Myocyte (in vitro differentiated cells): ENCODE measurements at places on chromosomes 5 and 9. TPM values are rescaled to one million over a fixed set of nuclear protein-coding genes. Genes with fewer than 3 reads are reported as not detected.
A peak's percentile ranks its signal among the peaks of the same experiment; 100 is the strongest.

The LRRC14B gene
- total RNA-seq = 11.2 and 21.9 TPM in 2 replicates

The CDH9 gene
- not detected in 2 replicates for total RNA-seq

The DMRT3 gene
- total RNA-seq = not detected in 2 replicates

The ATP6V1G1 gene
- 129 and 215 TPM in 2 replicates for total RNA-seq

The LCN9 gene
- total RNA-seq = not detected in 2 replicates

The BTNL8 gene
- not detected in 2 replicates for total RNA-seq

The CCDC171 gene
- 1.1 and 1.5 TPM in 2 replicates for total RNA-seq

The GRIA1 gene
- total RNA-seq = 4.7 and 5.6 TPM in 2 replicates

The PCDHA9 gene
- under 0.01 and 0.03 TPM in 2 replicates for total RNA-seq

GRCh38 chr9:20032413-20033006 is 243.7 kb upstream of the SLC24A2 start:
- no peak for DNase-seq

- no peak for DNase-seq
Observed at GRCh38 chr9:93268551-93269314, 84.8 kb downstream of the WNK2 start.

GRCh38 chr5:158898185-158899177 is 201.2 kb downstream of the EBF1 start:
- no peak for DNase-seq

DNA sequence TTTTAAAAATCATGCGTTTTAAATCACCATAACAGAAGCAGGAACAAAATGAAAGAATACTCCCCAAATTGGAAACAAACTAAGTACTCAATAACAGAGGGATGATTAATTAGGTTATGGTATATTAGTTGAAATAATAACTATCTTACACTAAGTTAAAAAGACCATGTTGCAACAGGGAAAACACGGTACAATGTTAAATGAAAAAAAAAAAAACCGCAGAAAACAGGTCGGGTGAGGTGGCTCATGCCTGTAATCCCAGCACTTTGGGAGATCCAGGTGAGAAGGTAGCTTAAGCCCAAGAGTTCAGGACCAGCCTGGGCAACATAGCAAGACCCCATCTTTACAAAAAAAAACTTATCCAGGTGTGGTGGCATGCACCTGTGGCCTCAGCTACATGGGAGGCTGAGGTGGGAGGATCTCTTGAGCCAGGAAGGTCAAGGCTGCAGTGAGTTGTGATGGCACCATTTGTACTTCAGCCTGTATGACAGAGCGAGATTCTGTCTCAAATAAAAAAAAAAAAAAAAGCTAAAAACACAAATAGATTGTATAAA is 2.4 kb upstream of the PTPN3 start:
- no peak for DNase-seq

- DNase-seq = no peak
Observed at GRCh38 chr5:153135411-153135810, 355.1 kb upstream of the GRIA1 start.

GRCh38 chr9:20290257-20290656 is 332.0 kb downstream of the MLLT3 start:
- peak; percentile 53 for DNase-seq

DNA sequence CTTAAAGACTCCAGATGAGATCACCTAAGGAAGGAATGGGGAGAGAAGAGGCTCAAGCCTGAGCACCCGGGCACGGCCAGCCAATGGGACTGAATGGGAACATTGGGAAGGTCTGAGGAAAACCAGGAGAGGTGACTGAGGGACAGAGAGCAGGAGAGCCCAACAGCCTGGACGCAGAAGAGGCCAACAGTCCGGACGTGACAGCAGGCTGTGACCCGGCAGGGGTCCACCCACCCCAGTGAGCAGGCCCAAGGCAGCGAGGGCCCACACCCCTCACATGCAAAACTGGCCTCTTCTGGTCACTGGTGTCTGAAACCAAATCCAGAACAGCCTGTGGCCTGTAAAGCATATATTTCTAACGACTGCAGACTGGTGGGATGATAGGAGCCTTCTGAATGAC is 7.6 kb upstream of the SPTLC1 start:
- DNase-seq = no peak

DNA sequence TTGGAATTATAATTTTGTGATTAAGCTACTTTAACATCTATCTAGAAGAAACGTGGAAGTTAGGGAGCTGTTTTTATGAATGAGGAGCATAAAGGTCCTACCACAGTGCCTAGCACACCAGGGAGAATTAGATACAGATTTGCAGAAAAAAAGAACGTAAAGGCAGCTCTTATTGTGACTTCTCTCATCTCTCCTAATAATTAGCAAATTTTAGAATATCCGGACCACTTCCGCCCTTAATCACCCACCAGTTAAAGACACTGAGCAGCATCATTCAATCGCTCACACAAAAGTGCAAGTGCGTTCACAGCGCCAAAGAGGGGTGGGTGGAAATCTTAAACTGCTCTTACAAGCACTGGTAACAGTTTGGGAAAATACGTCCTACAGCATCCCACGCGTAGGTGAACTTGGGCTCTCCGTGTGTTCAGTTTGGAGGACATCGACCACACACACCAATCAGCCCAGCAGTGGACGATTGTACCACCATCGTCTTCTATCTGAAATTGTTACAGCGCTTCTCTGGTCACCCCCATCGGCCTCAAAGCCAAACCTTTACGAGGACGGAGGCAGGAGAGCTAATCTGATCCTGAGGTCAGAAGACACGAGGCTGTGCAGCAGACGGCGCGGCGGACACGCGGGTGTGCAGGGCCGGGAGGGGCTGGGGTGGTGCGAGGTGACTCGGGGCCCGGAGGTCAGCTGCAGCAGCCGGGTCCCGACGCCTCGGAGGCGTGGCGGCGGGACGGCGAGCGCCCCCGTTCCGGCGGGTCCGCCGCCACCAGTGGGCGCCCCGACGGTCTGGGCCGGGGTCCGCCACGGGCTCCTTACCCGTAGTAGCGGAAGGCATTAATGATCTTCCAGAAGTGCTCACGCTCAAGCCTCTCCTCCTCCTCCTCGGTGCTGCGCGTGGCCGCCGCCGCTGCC is 646 bp downstream of the CARNMT1 start:
- peak; percentile 71 for DNase-seq

GRCh38 chr9:5719100-5719926 is 90.4 kb downstream of the RIC1 start:
- no peak for DNase-seq

DNA sequence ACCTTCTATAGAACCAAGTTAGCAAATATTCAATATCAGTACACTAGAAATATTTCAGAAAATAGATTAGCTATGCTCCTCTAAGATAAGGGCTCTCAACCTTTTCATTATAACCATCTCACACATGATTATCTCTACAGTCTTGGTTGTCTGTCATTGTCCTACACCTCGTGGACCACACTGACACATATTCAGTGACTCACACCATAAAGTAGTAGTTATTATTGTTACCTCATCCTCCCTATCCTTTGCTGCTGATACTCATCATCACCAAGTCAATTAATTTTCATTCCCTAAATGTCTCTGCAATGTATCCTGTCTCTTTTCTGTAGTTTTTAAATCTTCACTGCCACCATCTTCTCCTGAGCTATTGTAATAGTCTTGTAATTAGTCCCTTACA is 1309.2 kb upstream of the C9orf72 start:
- no peak for DNase-seq

DNA sequence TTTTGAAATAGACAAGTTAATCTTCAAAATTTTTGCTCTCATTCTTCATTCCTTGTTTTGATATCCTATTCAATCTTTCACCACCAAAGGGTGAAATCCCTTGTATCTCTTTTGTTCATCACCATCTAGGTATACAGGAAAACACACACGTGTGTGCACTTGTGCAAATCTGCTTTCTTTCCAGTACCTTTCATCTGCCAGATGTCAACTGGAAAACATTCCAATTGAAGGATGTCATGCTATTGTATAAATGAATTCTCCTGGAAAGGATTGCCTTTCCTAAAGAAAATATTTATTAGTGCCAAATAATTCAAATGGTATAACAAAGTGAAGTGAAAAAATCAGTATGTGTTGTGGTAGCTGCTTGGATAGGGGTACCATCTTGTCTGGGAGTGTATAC is 123.7 kb downstream of the RANBP17 start:
- no peak for DNase-seq

- peak; percentile 45 for DNase-seq
Observed at GRCh38 chr9:110958847-110959246, 79.4 kb downstream of the LPAR1 start.

DNA sequence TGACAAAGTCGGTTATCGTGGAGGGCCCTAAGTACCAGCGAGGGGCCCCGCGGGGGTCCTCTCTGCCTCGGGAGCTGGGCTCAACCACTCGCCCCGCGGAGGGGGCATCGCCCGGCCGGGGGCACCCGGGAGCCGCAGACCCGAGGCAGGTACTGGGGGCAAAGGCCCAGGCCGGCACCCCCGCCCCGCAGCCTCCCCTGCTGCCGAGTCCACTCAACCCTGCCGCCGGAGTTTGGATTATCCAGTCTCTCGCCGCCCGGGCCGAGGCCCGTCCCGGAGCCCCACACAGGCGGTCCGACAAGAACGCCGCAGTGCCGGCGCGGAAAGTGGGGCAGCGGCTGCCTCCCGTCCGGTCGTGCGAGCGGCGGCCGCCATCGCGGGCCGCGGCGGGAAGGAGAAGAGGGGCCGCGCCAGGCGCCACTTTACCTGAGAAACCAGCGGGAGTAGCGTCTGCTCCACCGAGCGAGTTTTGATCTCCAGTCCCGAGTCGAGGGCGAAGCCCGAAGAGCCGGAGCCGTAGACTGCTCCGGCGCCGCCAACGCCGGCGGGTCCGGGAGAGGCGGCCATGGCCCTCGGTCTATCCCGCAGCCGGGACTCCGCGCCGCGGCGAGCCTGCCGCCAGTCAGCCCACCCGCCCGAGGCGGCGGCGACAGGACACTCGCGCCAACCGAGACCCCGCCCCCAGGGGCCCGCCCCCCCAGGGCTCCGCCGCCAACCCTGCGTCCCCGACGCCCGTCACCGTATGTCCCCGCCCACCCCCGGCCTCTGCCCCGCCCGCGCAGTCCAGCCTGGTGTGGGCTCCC is at the start of gene CTNNAL1:
TSS of gene CTNNAL1 (minus strand) at position 624 of the 803 bp plus-strand sequence. CDS start at position 567, 57 bp downstream.
- DNase-seq = no peak

GRCh38 chr9:7104625-7105024 is 346.9 kb downstream of the KDM4C start:
- DNase-seq = no peak

DNA sequence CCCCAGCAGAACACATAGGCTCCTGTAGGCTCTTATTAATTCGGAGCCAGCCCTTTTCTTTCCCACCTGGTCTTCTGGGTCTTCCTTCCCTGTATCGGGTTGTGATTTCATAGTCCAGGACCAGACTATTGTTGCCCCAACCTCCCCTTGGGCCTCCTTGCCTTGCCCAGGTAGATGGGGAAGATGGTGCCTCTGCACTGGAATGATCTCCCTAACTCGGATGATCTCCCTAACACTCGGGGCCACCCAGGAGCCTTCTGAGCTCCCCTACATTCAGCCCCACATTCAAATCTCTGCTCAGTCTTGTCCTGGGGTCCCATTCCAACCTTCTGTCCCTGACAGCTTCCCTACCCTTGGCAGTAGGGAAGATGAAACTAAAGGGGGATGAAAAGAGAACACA is 2.7 kb upstream of the IRF1 start:
- DNase-seq = no peak

DNA sequence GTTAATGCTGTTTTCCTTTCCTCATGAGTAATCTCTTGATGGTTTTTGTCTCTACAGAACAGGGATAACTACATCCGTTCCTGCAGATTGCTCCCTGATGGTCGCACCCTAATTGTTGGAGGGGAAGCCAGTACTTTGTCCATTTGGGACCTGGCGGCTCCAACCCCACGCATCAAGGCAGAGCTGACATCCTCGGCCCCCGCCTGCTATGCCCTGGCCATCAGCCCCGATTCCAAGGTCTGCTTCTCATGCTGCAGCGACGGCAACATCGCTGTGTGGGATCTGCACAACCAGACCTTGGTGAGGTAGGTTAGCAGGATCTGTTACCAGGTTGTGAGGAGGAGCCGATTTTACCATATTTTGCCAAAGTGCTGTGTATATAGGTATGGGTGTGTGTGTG is 148.2 kb downstream of the TLE4 start:
- DNase-seq = no peak

DNA sequence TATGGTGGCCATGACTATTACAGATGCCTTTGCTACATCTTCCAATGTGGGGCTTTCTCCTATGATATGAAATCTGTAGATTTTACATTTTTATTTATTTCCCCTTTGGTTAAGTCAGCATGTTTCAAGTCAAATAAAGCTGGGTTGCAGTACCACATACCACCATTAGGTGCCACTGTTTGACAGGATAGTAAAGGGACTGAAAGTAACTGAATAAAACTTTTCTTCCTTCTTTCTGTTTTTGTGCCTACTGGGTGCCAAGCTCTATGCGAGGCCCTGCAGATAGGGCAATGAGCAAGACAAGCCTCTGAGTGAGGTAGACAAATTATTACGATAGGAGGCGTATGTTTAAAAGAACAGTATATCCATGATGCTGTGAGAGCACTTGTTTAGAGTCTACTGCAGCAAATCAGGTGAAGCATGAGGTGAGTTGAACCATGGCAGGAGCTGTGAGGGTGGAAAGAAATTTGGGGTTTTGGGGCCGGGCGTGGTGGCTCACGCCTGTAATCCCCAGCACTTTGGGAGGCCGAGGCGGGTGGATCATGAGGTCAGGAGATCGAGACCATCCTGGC is 64.8 kb downstream of the GDNF start:
- peak; percentile 40 for DNase-seq

GRCh38 chr5:146656703-146657102 is 140.7 kb upstream of the GPR151 start:
- no peak for DNase-seq

GRCh38 chr9:21590058-21590996 is 108.2 kb upstream of the IFNE start:
- DNase-seq = no peak

DNA sequence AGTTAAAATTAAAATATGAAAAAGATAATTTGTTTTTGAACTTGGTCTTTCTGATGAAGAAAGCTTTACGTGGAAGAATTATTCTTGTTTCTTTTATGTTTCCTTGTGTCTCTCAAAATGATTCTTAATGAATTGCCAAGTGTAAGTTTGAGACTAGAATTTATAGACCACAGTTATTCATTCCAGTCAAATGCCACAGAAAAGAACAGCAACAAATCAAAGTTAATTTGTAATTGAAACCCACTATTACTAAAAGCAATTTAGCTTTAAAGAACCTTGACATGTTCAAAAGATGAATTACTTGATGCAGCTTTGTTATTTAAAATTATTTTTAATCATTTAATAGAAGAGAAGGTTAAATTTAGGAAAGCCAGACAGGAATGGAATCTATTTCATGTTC is 1277.7 kb upstream of the NUDT12 start:
- DNase-seq = no peak

DNA sequence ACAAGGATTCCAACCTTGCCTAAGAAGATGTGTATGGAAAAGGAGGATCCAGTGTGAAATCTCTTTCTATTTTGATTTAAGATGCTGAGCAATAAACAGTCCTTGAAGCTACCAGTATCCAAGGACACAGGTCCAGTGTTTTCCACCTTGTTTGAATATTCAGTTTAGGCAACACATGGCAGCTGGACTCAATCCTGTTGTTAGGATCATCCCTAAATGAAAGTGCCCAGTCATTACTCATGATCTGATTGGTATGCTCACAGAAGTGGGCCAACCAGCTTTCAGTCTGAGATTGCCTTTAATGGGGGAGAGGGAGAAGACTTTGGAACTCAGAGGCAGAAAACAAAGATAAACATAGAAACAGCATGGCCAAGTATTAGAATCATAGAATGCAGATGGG is 355.7 kb upstream of the ADAMTSL1 start:
- DNase-seq = no peak

- no peak for DNase-seq
Observed at GRCh38 chr9:2800394-2801179, 43.3 kb downstream of the PUM3 start.

- DNase-seq = no peak
Observed at GRCh38 chr5:17670353-17670752, 36.1 kb downstream of the TAF11L14 start.
